ENCODE measurements at places on chromosomes 3 and 15. TPM values are rescaled to one million over a fixed set of nuclear protein-coding genes. Genes with fewer than 3 reads are reported as not detected.

The BTLA gene
- not detected for total RNA-seq

The ZNF609 gene
- total RNA-seq, result 21.7 TPM

The GOLGA8G gene
- 0.34 TPM for total RNA-seq

The ACTRT3 gene
- 0.72 TPM for total RNA-seq

The C3orf20 gene
- total RNA-seq, result not detected

The GUCA1C gene
- not detected for total RNA-seq

The CHST2 gene
- total RNA-seq, result 1.6 TPM

The HTD2 gene
- total RNA-seq, result 3.3 TPM

The COPB2 gene
- total RNA-seq, result 137 TPM

The SPSB4 gene
- total RNA-seq, result 0.64 TPM

The CLK3 gene
- 65.9 TPM for total RNA-seq

The SMCO1 gene
- not detected for total RNA-seq

The FOXB1 gene
- total RNA-seq, result not detected

The EEF1AKMT4 gene
- total RNA-seq, result 5.9 TPM

The ROPN1 gene
- 3.0 TPM for total RNA-seq

The IFT122 gene
- total RNA-seq, result 16.0 TPM

The IGSF11 gene
- total RNA-seq, result 0.11 TPM

The SPTSSB gene
- total RNA-seq, result not detected

All from A375 (cell line).